ENCODE measurements at places on chromosomes 7 and 10.

DNA sequence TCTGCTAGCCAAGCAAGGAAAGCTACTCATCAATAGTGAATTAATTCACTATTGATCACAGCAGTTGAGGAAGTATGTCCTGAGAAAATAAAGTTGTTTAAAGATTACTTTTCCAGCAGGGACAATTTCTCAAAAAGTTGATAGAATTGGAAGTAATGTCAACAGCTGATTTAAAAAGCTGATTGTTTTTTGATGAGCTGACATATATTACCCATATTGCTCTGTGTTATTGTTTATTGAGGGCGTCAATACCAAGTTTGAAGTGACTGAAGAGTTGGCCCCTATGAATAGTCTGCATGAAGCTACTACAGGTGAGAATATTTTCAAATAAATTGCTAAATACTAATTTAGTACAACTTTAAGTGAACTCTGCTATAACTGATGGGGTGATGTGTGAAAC lies 28.0 kb downstream of the ZFAND4 start:
- no peak for DNase-seq

DNA sequence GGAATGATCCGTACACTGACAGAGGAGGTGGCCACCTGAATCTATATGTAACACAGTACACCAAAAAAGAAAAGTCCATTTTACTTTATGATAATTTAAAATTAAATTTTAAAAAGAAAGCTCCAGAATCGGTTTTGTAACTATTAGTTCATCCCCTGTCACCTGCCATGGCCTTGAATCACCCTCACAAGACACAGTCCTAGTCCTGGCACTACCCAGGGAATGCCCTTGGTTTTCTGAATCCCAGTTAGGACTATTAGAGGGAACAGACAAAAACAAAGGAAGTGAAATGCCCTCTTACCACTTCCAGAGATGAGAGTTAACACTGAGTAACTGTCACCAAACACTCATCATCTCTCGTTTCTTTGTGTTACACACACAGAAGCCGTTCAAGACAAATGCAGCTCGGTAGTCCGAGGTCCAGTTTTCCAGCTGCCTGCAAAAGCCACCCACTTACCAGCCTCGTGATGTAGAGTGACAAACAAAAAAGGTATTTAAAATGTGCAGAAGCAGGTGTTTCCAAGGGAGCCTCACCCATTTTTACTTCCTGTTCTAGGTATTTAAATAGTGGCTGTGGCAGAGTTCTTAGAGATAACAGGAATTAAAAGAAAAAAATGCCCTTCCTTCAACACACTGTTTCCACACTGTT lies 6.1 kb downstream of the PTPRN2 start:
- DNase-seq, result no peak

- DNase-seq, result no peak
Measured at GRCh38 chr10:43794181-43794815, 145.6 kb upstream of the ZNF32 start.

GRCh38 chr7:65796205-65796604 lies 76.7 kb upstream of the VKORC1L1 start:
- no peak for DNase-seq
